ENCODE measurements at places on chromosomes 1 and 21.

DNA sequence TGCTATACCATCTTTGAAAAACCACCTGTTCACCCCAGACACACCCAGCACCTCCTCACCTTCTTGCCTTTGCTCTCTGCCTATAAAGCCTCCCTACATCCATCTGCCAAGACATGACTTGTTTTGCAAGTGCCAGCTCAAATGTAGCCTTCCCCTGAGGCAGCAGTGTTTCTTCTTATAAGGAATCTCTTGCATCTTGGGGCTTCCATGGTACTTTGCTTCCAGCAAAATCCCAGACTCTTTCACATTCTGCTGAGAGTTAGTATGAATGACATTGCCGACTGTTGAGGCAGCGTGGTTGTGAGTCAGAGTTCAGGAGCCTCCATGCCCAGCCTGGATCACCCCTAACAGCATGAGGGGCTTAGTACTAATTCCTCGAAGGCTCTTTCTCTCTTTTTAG, 217.4 kb upstream of the RUNX1 start:
- no peaks in the 10 kb centered on the region for H3K4me1 ChIP-seq
- DNase-seq: no peak
- no peak overlapping the region for H3K4me3 ChIP-seq

DNA sequence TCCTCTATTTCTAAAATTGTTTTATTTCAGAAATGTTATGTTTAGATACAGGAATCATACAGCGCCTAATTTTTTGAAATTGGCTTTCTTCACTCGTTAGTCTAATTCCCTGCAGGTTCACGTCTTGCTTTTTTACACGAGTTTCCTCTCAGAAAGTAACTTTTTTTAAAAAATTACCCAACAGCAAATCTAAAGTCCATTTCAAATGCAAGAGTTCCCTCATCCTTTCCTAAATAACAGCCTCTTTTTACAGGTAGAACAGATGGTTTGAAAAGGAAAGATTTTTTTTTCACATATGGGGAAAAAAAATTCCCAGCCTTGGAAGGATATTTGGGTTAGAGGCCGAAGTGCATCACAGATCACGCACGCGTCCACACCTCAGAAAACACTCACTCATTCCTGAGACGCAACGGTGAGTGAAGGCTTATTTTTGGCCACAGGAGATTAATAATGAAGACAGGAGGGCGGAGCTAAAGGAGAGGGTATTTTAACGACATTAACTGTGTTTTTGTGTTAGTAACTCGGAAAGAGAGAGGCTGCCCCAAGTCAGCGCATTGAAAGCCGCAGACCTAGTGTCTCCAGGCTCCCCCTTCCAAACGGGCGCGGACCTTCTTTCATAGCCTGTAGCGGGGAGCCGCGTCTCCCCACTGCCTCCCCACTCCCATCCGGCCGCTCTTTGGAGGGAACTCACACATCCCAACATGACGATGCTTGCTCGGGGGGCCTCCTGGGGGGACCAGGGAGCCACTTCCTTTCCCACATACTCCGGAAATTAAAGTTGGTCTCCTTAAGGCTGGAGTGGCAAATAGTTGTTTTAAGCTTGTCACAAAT, 969 bp upstream of the RIPK4 start:
- peaks cover 28% of the 10 kb centered on the region for H3K4me1 ChIP-seq
- H3K4me3 ChIP-seq: no peak overlapping the region
- peaks cover 30% of the 10 kb centered on the region for H3K27me3 ChIP-seq

DNA sequence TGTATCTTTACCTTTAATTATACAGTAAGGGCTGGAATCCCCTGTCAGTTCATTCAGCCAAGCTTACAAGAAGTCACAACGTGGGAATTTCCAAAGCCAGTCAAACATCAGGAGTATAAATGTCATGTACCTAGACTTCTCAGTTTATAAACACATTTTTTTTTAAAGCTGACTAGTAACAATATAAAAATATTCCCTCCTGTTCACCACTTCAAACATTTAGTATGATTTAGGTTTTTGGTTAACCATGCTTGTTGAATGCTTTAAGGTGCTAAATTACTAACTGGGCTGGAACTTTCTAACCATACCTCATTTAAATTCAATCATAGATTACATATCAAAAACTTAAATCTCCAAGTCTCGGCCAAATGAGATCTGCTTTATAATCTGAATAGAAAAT, 44.0 kb downstream of the JAK1 start:
- H3K4me3 ChIP-seq: no peak overlapping the region
- DNase-seq: peak; percentile 43
- H3K27ac ChIP-seq: peak overlapping the region; percentile 33
- H3K27me3 ChIP-seq: no peaks in the 10 kb centered on the region

DNA sequence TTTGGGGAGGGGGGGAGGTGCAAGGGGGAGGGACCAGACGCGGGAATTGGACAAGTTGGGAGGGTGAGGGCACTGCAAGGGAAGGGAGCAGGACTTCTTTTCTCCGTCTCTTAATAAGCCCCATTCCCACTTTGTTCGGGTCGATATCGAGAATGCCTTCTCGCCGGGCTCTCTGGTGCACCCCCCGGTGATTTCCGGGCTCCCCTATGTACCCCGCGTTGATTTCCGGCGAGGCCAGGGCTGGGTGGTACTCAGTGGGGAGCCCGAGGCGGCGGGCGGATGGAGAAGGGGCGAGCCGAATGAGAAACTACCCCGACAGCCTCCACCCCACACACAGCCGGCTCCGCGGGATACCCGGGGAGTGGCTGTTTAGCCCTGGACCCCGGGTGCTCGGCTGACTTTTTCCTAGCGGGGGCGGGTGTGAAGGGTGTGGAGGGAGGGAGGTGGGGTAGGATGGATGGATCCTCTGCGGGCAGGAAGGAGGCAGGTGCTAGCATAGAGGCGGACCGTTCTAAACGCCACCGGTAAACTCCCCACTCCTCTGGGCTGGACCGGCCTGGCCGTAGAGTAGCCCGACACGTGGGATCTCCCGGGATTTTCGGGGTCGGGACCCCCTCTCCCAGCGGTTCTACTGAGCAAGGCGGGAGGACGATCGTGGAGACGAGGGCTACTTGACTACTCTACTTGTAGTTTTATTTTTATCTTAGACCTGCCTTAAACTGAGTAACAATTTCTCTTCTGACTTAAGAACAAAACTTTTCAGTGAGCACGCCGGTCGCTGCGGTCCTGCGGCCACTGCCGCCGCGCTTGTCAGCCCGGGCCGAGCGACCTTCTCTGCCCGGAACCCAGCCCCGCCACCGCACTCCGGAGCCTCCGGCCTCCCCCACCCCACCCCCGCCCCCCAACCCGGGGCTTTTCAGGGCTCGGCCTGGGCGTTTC, 1.0 kb downstream of the RNF220 start:
- DNase-seq: peak; percentile 27
- no peak overlapping the region for H3K27ac ChIP-seq
- peak overlapping the region; percentile 42 for H3K4me3 ChIP-seq
- peaks cover 79% of the 10 kb centered on the region for H3K27me3 ChIP-seq
- peaks cover 46% of the 10 kb centered on the region for H3K4me1 ChIP-seq

GRCh38 chr1:181643631-181644030, 160.3 kb downstream of the CACNA1E start:
- H3K27ac ChIP-seq: no peak overlapping the region
- peaks cover 2% of the 10 kb centered on the region for H3K27me3 ChIP-seq
- no peaks in the 10 kb centered on the region for H3K4me1 ChIP-seq
